Stimulated activated CD4-positive, alpha-beta T cell treated with anti-CD3 and anti-CD28 coated beads, Interleukin-1b, Interleukin-23, amount 100 ng/mL, for 4 hours (primary cell): ENCODE measurements at places on chromosomes 6 and 20.

GRCh38 chr6:148370176-148370575, 27.5 kb downstream of the SASH1 start:
- no peak for DNase-seq

GRCh38 chr6:109874086-109874485, 104.0 kb upstream of the GPR6 start:
- no peak for DNase-seq

DNA sequence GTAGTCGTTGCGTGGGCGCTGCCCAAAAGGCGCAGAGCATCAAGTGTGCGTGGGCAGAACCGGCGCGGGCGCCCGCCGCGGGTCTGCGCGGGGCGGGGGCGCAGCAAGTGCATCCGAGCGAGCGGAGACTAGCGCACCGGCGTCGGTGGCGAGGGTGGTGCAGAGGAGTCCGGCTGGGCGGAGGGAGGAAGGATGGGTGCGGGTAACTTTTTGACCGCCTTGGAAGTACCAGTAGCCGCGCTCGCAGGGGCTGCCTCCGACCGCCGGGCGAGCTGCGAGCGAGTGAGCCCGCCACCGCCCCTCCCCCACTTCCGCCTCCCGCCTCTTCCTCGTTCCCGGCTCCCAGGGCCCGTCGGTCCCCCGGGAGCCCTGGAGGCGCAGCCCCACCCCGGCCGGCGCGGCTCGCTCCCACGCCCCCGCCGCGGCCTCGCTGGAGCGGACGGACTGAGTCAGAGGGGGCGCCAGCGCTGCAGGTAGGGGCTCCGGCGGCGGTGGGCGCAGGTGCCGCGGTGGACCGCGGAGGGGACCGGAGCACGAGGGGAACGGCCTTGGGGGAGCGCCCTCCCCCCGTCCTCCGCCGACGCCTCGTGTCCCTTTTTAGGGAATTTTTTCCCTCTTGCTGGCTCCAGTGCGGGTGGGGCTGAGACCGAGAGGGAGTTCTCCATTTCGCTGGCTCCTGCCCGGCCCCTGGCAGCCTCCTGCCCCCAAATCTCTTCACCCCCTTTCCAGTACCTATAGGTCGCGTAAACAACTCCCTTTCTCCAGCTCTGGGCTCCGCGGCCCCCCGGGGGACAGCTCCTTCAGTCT, 1.6 kb upstream of the DBNDD2 start:
- peak; percentile 60 for DNase-seq

DNA sequence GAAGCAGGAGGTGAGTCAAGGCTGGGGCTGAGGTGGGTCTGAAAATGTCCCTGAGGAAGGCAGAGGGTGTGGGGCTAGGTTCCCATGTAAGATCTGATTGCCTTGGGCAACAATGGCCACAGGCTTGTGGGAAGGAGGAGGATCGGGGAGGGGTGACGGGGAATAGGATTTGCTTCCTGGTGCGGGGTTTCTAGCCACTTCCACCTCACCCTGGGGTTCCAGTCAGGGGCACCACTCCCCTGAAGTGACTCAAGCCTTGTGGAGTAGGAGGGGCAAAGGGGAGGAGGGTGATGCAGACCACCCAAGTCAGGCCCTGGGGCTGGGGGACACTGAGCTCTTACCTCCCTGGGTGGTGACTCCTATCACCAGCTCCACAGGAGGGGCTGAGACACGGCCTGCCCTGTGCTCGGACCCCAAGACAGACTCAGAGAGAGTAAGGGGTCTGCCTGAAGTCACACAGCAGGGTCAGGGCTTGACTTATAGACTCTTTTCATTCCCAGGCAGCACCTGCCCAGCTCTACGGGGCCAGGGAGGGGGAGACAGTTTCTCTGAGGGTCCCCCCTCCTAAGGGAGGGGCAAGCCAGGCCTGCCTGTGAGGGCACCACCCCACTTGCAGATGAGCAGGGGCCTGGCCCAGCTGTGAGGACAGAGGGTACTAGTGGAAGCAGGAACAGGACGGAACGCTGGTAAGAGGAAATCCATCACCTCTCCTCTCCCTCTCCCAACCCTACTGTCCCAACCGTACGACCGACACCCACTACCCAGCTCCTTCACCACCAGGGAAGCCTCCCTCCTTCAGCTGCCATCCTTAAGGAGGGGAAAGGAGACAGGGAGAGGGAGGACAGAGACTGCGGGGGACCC, 12.4 kb upstream of the SPDEF start:
- DNase-seq: no peak

DNA sequence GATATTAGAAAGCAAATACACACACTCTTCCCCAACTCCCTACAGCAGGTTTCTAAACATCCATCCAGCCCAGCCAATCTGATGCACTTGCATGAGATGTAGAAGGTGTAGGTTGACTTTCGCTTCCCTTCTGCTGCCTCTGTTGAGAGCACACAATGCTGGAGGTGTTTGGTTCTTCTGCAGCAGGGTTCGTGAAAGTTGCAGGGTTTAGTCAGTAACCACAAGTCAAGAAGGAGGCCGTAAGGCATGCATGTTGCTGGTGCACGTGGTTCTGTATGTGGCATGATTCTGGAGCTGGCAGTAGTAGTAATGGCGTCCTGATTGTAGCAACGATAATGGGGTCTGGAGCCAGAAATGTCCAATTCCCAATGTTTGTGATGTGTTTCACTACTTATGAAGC, 53.0 kb downstream of the DEK start:
- no peak for DNase-seq

DNA sequence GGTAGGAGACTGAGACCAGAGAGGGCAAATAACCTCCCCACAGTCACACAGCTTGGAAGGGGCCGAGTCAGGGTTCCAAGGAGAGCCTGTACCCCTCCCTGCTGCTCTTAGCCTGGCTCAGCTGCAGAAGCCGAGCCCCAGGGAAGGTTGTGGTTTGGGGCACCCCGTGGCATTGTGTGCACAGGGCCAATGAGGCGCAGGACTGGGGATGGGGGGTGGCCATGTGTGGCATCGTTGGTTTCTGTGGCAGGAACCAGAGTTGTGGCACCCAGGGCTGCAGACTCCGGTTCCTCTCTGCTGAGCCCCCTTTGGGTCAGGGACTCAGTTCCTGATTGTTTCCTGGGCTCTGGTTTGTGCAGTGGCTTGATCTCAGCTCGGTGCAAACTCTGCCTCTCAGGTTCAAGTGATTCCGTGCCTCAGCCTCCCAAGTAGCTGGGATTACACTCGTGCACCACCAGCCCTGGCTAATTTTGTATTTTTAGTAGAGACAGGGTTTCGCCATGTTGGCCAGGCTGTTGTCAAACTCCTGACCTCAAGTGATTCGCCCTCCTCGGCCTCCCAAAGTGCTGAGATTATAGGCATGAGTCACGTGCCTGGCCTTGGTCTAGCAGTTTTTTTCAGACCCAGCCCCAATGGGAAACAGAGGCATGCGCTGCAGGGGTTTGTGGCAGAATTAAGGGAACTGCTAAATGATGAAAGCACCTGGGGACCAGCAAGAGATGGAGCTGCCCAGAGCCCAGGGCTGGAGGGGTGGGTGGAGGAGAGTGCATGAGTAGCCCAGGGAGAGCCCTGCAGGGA, 221.0 kb upstream of the SULF2 start:
- DNase-seq: no peak

- DNase-seq: no peak
Observed at GRCh38 chr6:2960935-2961334, 10.4 kb downstream of the SERPINB6 start.

- DNase-seq: peak; percentile 31
Observed at GRCh38 chr6:90025523-90026061, 131.3 kb downstream of the GJA10 start.

DNA sequence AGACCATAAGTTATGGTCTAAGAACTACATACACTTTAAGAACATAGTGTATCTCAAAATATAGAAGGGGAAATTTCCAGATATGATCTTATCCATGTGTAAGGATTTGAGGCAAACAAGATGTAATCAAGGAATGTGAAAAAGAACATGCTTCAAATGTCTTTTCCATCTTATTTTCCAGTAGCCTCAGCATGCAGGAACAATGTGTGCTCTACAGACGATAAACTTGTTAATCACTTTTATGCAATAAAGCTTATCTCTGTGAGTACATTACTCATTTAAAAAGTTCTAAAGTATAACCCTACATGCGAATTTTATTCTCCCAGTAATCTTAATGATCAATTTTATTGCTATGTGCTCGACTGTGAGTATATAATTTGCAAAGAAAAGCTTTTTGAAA, 185.2 kb downstream of the ALDH8A1 start:
- no peak for DNase-seq

- no peak for DNase-seq
Observed at GRCh38 chr20:47789764-47790579, 4.7 kb upstream of the SULF2 start.

DNA sequence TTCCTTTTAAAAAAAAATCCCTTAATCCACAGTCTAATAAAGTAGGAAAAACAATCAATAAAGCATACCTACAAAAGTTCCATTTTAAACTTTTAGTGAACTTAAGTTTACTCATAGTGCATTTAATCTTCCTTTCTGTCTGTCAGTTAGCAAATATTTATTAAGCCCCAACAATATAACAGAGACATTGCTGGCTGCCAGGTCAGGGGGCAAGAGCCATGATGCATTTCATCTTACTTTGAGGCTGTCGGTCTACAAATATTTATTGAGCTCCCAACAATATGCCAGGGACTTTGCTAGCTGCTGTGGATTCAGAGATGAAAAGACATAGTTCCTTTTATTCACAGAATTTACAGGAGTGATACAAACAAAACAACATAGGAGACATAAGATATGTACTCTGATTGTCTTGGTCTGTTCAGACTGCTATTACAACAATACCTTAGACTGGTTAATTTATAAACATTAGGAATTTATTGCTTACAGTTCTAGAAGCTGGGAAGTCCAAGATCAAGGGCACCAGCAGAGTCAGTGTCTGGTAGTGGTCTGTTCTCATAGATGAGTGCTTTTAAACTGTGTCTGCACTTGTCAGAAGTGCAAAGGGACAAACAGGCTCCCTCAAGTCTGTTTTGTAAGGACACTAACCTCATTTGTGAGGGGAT, 118.6 kb downstream of the PLCB1 start:
- DNase-seq: no peak

GRCh38 chr6:55388211-55388610, 60.9 kb downstream of the GFRAL start:
- no peak for DNase-seq

DNA sequence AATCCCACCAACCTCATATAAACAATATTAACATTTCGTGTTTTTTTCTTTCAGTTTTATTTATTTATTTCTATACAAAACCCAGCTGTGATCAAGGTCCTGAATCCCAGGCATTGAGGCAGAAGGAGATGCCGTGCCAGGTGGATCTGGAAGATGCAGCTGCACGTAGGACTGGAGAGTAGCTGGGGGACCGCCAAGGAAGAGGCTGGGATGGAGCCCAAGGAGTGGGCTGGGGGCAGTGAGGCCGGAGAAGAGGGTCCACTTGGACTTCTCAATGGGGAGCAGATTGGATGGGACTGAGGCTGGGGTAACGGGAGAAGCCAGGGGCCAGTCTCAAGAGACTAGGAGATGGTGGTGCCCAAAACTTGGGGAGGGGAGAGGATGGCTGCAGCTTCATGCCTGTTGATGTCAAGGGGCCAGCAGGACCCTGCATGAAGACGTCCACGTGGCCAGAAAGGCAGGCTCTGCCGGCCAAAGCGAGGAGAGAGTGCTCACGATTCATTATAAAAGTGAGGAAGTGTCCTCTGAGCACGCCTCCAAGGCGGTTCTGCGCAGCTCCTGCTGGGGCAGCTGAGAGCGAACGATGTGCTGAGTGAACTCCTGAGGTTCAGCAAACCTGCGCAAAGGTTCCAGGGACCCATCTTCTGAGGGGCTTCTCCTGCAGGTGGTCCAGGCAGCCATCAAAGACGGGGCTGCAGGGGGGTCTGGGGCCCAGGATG, 110.3 kb downstream of the BMP7 start:
- no peak for DNase-seq

GRCh38 chr6:87152526-87152955, 2.8 kb upstream of the ZNF292 start:
- no peak for DNase-seq

- DNase-seq: no peak
Observed at GRCh38 chr6:123676793-123677192, 40.0 kb upstream of the TRDN start.

- DNase-seq: no peak
Observed at GRCh38 chr6:121314381-121315112, 19.7 kb downstream of the TBC1D32 start.

DNA sequence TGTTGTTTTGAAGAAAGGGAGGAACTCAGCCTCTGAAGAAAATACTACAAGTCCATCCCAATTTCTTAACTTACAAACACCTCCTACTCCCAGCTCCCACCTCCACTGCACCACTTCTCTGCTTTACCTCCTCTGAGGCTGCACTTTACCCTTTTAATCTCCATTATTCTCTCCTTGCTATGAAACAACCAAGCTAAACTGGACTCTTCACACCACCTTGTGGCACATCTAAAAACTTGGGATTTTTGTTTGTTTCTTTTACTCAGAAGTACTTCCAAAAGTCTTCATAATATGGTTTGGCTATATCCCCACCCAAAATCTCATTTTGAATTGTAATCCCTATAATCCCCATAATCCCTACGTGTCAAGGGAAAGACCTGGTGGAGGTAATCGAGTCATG, 142.2 kb downstream of the MOXD1 start:
- DNase-seq: no peak

DNA sequence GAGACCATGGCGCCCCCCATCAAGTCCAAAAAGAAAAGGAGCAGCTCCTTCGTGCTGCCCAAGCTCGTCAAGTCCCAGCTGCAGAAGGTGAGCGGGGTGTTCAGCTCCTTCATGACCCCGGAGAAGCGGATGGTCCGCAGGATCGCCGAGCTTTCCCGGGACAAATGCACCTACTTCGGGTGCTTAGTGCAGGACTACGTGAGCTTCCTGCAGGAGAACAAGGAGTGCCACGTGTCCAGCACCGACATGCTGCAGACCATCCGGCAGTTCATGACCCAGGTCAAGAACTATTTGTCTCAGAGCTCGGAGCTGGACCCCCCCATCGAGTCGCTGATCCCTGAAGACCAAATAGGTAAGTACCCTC, 41.7 kb upstream of the NAA20 start:
- no peak for DNase-seq

- no peak for DNase-seq
Observed at GRCh38 chr6:139135578-139136545, 982 bp downstream of the HECA start.

DNA sequence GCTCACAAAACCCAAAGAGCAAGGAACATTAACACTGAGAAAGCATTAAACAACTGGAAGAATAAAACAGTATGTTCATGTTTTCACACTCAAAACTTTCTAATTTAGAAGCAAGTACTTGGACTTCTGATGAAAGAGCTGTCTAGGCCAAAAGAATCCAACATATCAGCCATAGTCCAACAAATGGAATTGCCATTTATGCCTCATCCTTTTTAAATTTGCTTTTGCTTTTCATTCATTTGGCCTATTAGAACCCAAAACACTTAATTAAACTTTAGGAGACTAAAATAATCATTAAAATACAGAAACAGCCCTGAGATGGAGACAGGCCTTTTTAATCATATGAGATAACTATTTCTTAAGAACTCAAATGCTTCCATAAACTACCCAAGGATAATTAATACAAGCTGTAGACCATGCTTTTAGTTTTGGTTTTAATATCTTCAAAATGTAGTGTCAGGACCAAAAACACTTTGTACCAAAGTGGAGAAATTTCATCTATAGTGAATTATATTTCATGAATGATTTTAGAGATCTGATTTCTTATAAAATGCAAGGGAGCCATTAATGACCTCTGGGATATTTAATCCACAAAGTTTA, 166.5 kb downstream of the KIF6 start:
- no peak for DNase-seq
